DMS53 (cell line): ENCODE measurements at places on chromosomes 12 and 14.
A peak's percentile ranks its signal among the peaks of the same experiment; 100 is the strongest.

DNA sequence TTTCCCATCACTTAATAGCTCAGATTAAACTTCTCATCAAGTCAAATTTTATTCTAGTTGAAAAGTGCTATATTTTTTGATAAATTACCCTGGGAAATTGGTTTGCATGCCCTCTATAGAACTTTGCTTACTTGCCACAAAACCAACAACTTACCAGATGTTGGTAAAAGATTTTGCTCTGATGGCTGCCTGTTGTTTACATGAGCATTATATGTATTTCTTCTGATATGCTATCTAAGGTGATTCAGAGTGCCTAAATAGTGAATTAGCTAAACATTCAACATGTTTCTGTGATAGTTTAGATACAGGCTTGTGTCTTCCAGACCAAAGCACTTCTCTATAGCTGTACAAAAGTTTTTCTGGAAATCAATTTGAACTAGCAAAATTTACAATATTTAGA, 51.0 kb downstream of the PPM1A start:
- DNase-seq = no peak

DNA sequence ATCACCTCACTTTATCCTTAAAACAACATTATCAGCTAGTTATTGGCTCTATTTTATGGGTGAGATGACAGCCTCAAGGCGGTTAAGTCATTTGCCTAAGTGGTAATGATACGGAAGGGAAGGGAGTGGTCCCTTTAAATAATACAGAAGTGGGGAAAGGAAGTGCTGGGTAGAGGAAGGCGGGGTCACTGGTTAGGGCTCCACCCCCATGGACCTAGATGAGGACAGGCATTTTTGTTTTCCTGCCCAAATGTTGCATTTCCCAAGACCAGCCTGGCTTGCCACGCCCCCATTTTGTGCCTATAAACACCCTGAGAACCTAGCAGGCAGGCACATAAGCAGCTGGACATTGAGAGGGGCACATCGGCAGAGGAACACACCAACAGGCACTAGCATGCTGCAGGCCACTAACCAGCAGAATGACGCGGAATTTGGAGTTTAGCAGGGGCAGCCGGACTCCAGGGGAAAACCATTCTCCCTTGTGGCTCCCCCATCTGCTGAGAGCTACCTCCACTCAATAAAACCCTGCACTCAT, 100.9 kb downstream of the EPS8 start:
- no peak for DNase-seq

DNA sequence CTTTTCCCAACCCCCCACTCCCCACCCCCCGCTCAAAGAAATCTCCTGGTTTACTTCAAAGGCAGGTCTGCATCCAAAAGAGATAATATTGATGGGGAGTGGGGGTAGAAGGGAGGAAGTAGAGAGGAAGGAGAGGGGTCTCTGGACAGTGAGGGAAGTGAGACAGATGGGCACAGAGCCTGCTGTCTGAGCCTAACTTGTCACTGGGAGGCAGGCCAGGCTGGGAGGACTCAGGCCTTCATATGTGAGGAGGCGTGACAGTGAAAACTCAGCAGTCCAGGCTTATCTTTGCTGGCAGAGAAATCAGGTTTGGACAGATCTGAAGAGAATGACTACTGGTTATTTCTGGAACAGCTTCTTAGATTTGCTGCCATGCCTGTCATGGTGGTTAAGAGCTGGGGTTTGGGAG, 192.3 kb downstream of the NUAK1 start:
- DNase-seq = no peak

DNA sequence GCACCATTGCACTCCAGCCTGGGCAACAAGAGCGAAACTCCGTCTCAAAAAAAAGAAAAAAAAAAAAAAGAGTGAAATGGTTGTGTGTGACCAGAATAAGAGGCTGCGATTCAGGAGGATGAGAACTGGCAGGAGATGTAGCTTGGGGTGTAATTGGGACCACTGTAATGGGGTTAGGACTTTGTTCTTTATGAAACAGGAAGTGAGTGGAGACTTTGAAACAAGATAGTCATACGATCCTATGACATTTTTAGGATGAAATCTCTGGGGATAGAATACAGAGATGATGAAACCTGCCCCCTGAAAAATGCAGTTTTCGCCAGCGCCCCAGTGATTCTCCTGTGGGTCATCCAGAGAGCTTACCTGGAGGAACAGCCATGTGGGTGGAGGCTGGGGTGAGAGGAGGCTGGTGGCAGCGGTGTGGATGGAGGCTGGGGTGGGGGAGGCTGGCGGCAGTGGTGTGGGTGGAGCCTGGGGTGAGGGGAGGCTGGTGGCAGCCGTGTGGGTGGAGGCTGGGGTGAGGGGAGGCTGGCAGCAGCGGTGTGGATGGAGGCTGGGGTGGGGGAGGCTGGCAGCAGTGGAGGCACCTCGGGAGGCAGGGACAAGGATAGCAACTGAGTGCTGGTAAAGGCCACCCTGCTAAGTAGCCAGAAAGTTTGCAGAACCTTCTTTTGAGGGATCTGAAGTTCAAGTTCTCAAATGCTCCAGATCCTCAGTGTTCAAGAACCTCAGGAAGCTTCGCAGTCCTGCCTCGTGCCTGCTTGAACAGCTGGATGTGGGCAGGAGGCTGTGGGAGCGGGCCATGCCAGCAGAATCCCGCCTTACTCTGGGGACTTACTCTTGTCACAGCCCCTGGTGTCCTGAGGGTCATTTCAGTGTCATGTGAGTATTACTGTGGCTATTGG, 20.2 kb downstream of the FBXL14 start:
- peak; percentile 56 for DNase-seq

DNA sequence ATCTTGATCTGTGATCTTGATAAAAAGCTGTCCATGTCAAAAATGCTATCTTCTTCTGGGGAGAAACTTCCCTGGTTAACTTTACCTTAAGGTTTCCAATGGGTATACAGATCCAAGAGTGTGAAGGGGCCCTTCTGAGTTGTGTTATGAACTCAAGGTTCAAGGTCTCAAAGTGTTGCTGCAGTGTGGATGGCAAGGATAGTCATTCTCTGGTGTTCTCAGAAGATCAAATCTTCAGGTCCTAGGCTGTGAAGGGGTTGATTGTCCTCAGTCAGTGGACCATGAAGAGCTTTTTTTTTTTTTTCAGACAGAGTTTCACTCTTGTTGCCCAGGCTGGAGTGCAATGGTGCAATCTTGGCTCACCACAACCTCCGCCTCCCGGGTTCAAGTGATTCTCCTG, 114.4 kb downstream of the SPTSSA start:
- DNase-seq = peak; percentile 63

DNA sequence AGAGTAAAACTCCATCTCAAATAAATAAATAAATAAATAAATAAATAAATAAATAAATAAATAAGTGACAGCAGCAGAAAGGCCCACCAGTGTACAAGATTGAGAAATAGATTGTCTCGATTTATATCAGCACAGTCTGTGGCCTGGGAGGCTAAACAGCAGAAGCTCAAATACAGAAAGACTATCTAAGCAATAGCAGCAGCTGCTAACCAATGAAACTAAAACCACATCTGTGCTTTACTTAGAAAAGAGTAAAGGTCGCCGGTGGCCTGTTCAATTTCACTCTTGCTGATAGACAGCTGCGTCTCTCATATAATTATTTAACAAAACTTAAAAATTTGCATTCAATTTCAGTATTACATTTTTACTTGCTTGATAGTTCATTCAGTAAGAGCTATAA, 325.7 kb downstream of the CEP128 start:
- no peak for DNase-seq

- DNase-seq = no peak
Observed at GRCh38 chr12:11059784-11060183, 2.3 kb downstream of the TAS2R46 start.

GRCh38 chr12:13085968-13086686, 17.3 kb downstream of the GSG1 start:
- DNase-seq = no peak

DNA sequence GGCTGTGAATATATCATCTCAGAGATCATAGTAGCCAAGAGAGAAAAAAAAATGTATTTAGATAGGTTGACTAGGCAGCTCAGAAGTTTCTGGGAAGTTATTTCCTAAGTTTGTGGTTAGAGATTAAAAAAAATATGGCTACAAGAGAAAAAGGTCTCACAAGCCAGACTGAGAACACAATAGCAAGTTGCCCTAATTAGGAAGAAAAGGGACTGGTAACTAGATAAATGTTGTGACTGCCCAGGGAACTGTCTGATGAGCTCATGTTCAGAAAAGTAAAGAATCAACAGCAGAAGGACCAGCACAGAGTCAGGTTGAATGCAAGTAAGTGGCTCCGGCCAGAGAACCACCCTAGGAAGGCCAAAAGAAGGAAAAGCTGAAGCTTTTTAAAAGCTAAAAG, 256.6 kb downstream of the PRKD1 start:
- DNase-seq = no peak

- DNase-seq = peak; percentile 77
Observed at GRCh38 chr12:54032627-54033100, at the start of gene HOXC5. HOXC5 (plus strand) TSS chr12:54033050; CDS start chr12:54033123, 73 bp downstream.

DNA sequence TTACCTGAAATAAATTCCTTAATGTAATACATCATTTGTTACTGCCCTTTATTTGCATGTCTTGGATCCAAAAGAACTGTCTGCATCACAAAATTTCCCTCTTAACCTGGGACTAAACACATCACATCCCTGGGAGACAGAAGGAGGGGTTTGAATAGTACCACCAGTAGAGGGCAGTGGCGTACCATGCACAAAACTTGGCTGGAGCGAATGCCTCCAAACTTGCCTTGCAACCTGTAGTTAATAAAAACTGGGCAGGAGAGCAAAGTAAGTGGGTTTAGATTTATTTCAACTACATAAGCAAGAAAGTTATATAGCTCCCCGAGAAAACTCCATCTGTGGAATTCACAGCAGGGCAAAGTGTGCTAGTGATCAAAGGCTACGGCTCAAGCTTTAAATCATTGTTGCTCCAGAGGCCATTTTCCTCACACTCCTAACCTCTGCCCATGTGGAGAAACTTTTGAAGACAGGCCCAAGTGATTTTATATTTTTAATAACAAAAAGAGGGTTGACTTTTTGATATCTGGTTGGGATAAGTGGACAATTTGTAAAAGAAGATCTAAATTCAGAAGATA, 1176.7 kb upstream of the SEL1L start:
- peak; percentile 77 for DNase-seq

DNA sequence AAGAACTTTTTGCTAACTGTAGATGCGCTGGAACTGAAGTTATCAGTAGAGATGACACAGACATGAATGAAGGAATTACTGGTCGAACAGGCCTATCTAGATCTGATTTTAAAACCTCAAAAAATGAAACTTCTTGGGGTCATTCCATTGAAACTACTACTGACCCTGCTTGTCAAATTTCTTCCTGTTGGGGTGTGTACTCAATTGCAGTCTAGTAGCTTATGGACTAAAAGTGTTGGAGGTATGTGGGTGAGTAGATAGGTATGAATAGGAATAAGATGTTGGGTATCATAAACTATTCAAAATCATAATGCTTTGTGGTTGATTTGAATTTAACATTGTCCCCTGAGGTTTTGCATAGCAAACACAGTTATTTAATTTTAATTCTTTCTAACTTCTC, 9.2 kb downstream of the APOLD1 start:
- DNase-seq = no peak

- peak; percentile 86 for DNase-seq
Observed at GRCh38 chr14:77641534-77642341, 25.3 kb upstream of the SPTLC2 start.

DNA sequence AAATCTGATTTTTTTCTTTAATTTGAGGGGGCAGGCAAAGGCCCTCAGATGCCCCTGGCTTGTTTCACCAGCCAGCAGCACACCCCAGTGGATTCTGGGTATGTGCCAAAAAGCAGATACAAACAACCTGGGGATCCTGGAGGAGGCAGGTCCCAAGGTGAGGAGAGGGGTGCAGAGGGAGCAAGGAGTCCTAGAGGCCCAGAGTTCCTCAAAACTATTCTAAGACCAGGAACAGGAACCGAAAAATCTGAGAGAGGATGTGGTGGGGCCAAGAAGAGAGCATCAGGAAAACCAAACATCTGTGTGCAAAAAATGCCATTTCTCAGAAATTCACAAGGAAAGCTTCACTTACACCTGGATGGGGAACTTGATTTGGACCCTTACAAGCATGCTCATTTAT, 8.2 kb downstream of the KCNA5 start:
- DNase-seq = no peak

DNA sequence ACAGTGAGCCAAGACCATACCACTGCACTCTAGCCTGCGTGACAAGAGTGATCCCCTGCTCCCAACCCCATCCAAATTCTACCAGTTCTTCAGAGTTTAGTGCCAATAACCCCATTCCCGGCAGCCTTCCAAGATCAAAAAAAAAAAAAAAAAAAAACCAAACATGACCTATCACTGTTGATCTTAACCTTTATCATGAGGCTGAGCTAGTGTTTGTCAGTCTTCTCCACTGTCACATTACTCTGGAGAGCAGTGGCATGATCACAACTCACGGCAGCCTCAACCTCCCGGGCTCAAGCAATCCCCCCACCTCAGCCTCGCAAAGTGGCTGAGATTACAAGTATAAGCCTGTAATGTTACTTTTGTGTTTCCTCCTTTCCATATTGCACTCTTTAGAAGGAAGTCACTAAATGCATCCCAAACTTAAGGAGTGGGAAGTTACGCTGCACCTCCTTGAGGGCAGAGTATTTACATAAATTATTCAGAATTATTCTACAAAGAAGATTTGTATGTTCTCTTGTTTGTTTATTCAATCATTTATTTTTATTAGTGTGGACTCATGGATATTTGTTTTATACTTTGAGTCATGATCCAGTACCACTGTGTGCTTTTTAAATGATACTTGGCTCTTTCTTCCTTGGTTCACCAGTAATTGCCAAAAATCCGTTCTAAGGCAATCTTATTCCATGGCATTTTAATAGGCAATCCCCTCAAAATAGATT, 31.5 kb upstream of the FAM222A start:
- DNase-seq = no peak

- DNase-seq = peak; percentile 40
Observed at GRCh38 chr14:99481745-99482099, 513 bp downstream of the CCNK start.

GRCh38 chr14:76995279-76996035, 33.1 kb downstream of the IRF2BPL start:
- no peak for DNase-seq

DNA sequence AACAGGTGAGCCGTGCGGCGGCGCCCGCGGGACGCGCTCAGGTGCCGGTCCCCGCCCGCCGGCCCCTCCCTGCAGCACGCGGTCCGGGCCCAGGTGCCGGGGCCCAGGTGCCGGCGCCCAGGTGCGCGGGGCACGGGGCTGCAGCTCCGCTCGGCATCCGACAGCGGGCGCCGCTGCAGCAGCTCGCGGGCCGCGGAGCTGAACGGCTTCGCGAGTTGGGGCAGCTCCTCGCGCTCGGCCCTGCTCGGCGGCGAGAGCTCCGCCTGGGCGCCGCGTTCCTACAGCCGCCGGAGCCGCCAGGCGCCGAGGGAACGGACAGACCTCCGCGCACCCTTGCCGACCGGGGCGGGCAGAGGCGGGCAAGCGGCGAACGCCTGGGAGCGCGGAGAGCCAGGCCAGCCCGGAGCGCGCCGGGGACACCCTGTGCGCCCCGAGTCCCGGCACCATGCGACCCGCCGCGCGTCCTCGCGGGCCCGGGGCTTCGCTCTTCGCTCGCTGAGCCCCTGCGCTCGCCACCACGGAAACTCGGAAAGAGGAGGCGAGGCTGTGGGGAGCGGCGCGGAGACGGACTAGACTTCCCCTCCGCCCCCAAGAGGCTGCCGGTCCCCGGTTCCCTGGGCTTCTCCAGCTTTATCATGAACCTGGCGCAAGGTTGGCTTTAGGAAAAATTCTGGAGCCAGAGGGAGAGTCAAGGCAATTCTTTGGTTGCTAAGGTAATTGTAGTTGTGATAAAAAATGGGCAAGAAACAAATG, at the start of gene RGS6:
Gene RGS6, plus strand, starts transcription at position 201 of the 753 bp plus-strand sequence.
- DNase-seq = peak; percentile 31
